Stomach (tissue), 19 donors: ENCODE measurements at places on chromosomes 11 and 22. TPM values are rescaled to one million over a fixed set of nuclear protein-coding genes. Genes with fewer than 3 reads are reported as not detected.

DNA sequence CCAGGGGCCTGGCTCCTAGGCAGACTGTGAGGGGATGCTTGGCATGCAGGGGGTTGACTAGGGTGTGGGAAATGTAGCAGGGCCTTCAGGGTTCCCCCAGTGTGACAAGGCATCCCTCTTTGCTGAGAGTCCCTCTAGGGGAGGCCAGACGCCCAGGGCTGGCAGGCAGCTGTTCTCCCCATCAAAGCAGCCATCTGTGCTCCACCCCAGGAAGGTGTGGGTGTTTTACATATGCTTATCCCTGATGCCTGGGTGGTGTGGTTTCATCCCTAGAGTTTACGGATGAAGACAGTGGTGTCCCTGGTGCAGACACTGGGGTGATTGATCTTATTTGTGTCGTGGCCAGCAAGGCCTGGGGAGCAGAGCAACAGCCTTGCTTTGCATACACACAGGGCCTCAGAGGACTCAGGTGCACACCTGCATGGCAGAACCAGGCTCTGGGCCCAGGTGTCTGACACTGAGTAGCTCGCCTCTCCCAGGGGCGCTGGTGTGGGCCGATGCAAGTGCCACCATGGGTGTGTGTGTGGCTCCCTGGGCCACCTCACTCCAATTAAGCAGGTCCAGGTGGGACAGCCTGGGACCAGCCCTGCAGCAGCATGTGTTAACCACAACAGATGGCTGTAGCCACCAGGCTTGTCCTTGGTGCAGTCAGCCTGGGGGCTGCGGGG, 74.2 kb downstream of the MED15 start:
- no peak for DNase-seq
- H3K36me3 ChIP-seq: peaks cover 100% of the 10 kb centered on the region
- H3K4me3 ChIP-seq: no peak overlapping the region
- H3K4me1 ChIP-seq: no peaks in the 10 kb centered on the region

DNA sequence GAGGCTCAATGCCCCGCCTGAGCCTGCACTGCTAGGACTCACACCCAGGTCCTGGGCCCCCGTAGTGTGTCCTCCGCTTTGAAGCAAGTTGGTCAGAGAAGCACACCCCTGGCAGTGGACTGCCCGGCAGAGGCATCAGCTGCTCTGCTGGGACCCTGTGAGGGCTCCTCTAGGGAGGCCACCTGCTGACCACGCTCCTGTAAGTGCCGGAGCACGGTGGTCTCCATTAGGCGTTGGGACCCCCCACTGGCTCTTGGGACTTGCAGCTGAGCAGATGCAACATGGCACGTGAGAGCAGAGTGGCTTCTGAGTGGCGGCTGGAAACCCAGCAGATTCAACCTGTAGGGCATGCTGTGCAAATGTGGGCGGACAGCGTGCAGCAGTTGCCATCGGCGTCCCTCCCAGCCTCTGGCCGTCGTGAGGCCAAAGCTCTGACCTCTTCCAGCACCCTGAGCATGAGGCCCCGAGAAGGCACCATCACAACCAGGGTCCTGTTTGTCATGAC, 16.9 kb downstream of the MRGPRG start:
- H3K4me1 ChIP-seq: peaks cover 7% of the 10 kb centered on the region
- peaks cover 51% of the 10 kb centered on the region for H3K27me3 ChIP-seq
- DNase-seq: no peak
- H3K36me3 ChIP-seq: no peaks in the 10 kb centered on the region
- no peak overlapping the region for H3K27ac ChIP-seq

- H3K27me3 ChIP-seq: peaks cover 11% of the 10 kb centered on the region
- no peak overlapping the region for H3K27ac ChIP-seq
- H3K4me3 ChIP-seq: no peak overlapping the region
- no peaks in the 10 kb centered on the region for H3K36me3 ChIP-seq
- peak; percentile 76 for DNase-seq
Measured at GRCh38 chr11:69272831-69273485, 21.0 kb upstream of the MYEOV start.

- peak; percentile 30 for DNase-seq
- H3K27me3 ChIP-seq: no peaks in the 10 kb centered on the region
- no peaks in the 10 kb centered on the region for H3K36me3 ChIP-seq
- peak overlapping the region; percentile 97 for H3K27ac ChIP-seq
Measured at GRCh38 chr22:40635940-40636379, 559 bp downstream of the MRTFA start.

DNA sequence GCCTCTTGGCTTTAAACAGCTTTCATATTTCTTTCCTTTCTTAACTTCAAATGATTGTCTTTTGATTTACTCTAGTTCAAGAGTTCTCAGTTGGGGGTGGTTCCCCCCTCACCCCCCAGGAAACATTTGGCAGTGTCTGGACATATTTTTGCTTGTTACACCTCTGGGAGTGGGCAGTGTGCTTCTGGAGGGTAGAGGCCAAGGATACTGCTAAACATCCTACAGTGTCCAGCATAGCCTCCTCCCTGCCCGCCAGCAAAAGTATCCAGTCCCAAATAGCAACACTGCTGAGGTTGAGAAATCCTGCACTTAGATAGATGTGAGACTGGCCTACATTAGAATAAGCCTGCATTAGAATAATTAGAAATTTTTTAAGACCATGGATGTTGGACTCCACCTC, 3.2 kb downstream of the PPP6R3 start:
- no peak overlapping the region for H3K4me3 ChIP-seq
- no peak overlapping the region for H3K27ac ChIP-seq
- H3K36me3 ChIP-seq: no peaks in the 10 kb centered on the region
- H3K4me1 ChIP-seq: peaks cover 50% of the 10 kb centered on the region
- no peaks in the 10 kb centered on the region for H3K27me3 ChIP-seq

GRCh38 chr11:75966537-75967287, 151.7 kb downstream of the UVRAG start:
- no peaks in the 10 kb centered on the region for H3K36me3 ChIP-seq
- no peak overlapping the region for H3K27ac ChIP-seq
- no peak overlapping the region for H3K4me3 ChIP-seq
- H3K27me3 ChIP-seq: no peaks in the 10 kb centered on the region
- no peak for DNase-seq

- no peaks in the 10 kb centered on the region for H3K36me3 ChIP-seq
- DNase-seq: peak; percentile 67
- H3K4me3 ChIP-seq: no peak overlapping the region
- H3K27ac ChIP-seq: no peak overlapping the region
- H3K27me3 ChIP-seq: no peaks in the 10 kb centered on the region
- H3K4me1 ChIP-seq: no peaks in the 10 kb centered on the region
Measured at GRCh38 chr11:117691516-117691915, 105.5 kb downstream of the DSCAML1 start.

GRCh38 chr11:1655168-1656060, 25.8 kb downstream of the KRTAP5-5 start:
- no peaks in the 10 kb centered on the region for H3K36me3 ChIP-seq
- no peak overlapping the region for H3K27ac ChIP-seq
- H3K27me3 ChIP-seq: peaks cover 18% of the 10 kb centered on the region

GRCh38 chr11:1398528-1399235, 8.9 kb downstream of the BRSK2 start:
- no peaks in the 10 kb centered on the region for H3K4me1 ChIP-seq
- H3K27me3 ChIP-seq: peaks cover 90% of the 10 kb centered on the region
- no peaks in the 10 kb centered on the region for H3K36me3 ChIP-seq
- no peak overlapping the region for H3K4me3 ChIP-seq
- H3K27ac ChIP-seq: no peak overlapping the region
- DNase-seq: no peak

GRCh38 chr11:110362971-110363509, 66.6 kb upstream of the RDX start:
- no peaks in the 10 kb centered on the region for H3K36me3 ChIP-seq
- no peak overlapping the region for H3K4me3 ChIP-seq
- peak; percentile 45 for DNase-seq
- H3K27me3 ChIP-seq: no peaks in the 10 kb centered on the region

DNA sequence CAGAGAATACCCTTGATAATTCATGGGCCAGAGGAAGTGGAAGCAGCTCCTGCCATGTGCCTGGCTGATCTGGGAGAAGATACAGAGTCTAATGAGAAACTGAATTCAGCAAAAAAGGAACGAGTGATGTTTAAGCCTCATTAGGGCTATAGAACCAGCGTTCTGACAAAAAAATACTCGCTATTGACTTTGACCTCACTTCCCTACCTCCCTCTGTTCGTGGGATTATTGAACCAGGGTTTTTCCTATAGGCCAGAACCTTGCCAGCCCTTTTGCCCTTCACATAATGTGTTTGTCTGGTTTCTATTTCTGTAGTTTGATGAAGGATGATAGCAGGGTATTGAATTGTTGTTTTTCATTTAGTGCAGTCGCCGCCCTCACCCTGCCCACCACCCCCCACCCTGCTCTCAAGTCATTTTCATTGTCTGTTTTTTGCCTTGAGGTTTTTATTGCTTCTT, 7.6 kb upstream of the RBFOX2 start:
- no peaks in the 10 kb centered on the region for H3K27me3 ChIP-seq
- no peaks in the 10 kb centered on the region for H3K4me1 ChIP-seq
- H3K36me3 ChIP-seq: no peaks in the 10 kb centered on the region
- DNase-seq: peak; percentile 21

- H3K4me3 ChIP-seq: peak overlapping the region; percentile 62
- H3K27me3 ChIP-seq: no peaks in the 10 kb centered on the region
- DNase-seq: peak; percentile 96
- peak overlapping the region; percentile 84 for H3K27ac ChIP-seq
Measured at GRCh38 chr22:41682033-41682807, 6.4 kb downstream of the SNU13 start.

DNA sequence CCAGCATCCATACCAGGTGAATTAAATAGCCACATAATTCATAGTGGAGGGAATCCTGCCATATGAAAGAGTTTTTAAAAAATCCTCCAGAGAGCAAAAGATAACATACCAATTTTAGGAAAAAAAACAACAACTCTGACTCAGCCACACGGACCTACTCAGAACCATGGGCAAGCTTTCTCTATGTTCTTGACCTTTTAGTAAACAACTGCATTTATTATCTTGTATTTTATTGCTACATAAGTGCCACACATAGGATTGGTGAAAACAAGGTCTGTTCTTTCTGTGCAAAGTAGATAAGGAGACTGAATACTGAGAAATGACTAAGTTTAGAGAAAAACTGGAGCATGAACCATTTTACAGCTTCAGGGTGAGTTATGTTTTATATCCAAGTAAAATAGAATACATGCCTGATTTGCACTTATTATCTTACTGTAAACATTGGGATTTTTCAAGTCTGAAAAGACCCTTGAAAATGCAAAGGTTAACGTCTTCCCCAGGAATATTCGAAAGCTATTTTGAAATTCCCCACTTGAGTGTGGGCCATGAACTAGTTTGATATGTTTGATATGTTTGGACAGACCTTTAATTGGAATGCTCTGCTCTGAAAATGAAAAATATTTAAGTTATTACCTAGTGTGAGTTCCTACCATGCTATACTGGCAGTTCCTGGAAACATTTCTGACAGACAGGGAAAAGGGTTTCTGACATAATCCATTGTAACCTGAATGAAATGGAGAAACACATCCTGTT, 89.5 kb upstream of the DDI1 start:
- H3K36me3 ChIP-seq: no peaks in the 10 kb centered on the region
- no peak for DNase-seq
- H3K27me3 ChIP-seq: no peaks in the 10 kb centered on the region
- no peak overlapping the region for H3K4me3 ChIP-seq

DNA sequence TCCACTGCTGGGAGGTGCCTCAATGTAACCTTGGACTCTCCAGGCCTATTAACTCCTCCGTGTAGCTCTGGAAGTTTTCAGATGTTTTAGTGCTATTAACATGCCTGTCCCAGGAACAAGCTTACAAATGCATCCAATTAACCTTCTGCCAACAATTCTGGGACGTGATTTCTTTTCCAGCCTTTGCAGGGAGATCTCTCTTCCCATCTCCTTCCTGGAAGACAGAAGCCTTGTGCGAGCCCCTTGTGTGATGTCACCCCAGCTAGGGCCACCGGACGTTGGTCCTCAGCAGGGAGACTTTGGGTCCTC, 47.7 kb upstream of the SYT7 start:
- H3K27ac ChIP-seq: no peak overlapping the region
- no peak for DNase-seq
- H3K4me3 ChIP-seq: no peak overlapping the region
- peaks cover 18% of the 10 kb centered on the region for H3K4me1 ChIP-seq
- no peaks in the 10 kb centered on the region for H3K27me3 ChIP-seq

GRCh38 chr22:20721409-20722218, 52.3 kb upstream of the SERPIND1 start:
- DNase-seq: no peak
- no peak overlapping the region for H3K27ac ChIP-seq
- H3K27me3 ChIP-seq: no peaks in the 10 kb centered on the region
- no peaks in the 10 kb centered on the region for H3K4me1 ChIP-seq
- peaks cover 21% of the 10 kb centered on the region for H3K36me3 ChIP-seq

The PATE4 gene
- polyA plus RNA-seq: not detected

The OR52R1 gene
- polyA plus RNA-seq: not detected

The MOV10L1 gene
- 0.46 TPM for polyA plus RNA-seq

The ZNF214 gene
- 0.61 TPM for polyA plus RNA-seq
